Stimulated activated CD8-positive, alpha-beta memory T cell treated with anti-CD3 and anti-CD28 coated beads, Interleukin-15, amount 100 ng/mL, for 48 hours (primary cell): ENCODE measurements at places on chromosomes 4 and X.

GRCh38 chr4:38684951-38685844 lies 21.2 kb downstream of the KLF3 start:
- no peak for DNase-seq

DNA sequence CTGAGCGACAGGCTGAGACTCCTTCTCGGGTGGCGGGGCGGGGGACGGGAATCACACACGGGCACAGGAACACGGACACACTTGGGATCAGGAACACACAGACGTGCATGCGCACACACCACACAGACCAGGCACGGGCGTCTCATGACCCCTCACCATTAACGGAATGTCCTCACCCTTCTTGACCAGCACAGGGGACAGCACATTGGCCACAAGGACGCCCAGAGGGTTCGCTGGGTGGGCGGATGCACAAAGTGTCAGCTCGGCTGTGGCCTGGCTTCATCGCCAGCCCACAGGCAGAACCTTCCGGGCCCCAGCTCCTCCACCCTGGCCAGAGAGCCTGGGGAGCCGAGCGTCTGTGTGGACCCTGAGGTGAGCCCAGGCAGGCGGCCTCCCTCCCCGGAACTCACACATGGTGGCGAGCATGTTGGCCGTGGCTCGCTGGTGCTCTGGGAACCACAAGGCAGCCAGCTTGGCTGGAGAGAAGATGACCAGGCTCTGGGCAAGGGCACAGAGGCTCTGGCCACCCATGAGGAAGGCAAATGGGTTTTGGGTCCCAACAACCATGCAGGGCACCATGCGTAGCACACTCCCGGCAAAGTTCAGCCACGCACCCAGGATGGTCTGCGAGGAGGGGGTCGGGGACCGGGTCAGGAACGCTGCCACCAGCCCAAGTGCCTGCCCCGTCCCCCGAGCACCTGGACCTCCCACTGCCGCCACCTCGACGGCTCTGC lies 3.1 kb downstream of the SLC49A3 start:
- DNase-seq: no peak

DNA sequence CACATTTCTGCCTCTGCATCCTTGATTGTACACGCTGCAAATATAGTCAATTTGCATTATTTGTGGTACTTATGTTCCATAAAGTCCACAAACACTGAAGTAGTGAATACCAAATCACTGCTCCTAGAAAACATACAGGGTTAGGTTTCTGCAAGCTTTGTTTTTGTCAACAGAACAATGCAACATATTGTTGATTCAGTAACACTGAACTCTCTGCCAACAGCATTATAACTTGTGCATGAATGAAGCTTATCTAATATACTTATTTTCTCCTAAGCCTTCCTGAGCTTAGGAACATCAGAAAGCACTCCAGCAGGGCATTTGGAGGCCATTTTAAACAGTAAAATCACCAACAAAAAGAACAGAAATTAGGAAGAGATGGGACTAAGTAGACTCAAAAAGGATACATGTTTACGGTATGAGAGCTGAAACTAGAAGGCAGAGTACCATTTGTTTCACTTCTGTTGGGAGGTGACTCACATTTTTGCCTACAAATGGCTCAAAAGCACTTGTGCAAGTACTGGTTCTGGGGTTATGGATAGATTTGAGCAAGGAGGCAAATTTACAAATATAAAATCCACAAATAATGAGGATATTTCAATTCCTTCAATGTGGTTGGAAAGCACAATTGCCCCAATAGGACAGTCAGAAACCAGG lies 14.1 kb downstream of the COX18 start:
- DNase-seq: no peak

DNA sequence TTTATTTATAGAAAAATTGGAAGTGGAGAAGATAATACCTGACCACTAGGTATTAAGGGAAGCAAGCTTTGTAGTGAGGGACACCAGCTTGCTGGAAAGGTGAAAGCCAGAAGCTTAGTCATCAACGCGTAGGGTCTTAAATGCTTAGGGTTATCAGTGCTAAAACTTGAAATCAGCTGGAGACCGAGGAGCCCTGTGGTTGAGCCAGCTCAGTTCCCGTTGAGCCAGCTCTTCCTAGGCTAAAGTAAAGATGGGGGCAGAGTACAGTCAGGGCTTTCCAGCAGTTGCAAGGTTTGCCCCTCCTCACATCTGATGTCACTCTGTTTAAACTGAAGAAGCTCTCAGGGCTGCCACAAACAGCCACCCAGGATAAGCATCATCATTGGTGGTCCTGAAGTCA lies 240.7 kb downstream of the DCLK2 start:
- DNase-seq: no peak

- no peak for DNase-seq
Measured at GRCh38 chrX:110182362-110182761, 135.5 kb downstream of the AMMECR1 start.

DNA sequence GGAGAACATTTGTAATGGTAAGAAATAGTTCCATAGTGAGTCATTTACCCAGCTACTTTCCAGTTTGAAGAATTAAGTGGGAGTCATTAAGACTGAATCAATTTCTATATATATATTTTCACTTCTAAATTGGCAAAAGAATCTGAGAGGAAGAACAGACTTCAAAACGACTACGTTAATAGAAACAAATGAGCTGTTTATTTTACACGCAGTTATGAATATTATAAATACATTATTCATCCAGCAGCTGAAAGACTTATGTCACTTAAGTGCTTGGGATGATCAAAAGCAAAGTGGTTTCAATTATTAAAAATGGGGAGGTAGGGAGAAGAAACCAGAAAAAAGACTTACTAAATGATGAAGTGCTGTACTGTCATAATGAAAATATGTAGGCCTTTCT lies 260.5 kb upstream of the DDX53 start:
- DNase-seq: no peak

GRCh38 chr4:136241221-136241986 lies 1290.9 kb downstream of the PCDH18 start:
- no peak for DNase-seq

- DNase-seq: no peak
Measured at GRCh38 chr4:110344165-110344564, 131.8 kb upstream of the ENPEP start.

GRCh38 chr4:148787831-148788477 lies 345.7 kb upstream of the NR3C2 start:
- no peak for DNase-seq

GRCh38 chr4:38082424-38083385 lies 122.5 kb downstream of the PTTG2 start:
- no peak for DNase-seq

DNA sequence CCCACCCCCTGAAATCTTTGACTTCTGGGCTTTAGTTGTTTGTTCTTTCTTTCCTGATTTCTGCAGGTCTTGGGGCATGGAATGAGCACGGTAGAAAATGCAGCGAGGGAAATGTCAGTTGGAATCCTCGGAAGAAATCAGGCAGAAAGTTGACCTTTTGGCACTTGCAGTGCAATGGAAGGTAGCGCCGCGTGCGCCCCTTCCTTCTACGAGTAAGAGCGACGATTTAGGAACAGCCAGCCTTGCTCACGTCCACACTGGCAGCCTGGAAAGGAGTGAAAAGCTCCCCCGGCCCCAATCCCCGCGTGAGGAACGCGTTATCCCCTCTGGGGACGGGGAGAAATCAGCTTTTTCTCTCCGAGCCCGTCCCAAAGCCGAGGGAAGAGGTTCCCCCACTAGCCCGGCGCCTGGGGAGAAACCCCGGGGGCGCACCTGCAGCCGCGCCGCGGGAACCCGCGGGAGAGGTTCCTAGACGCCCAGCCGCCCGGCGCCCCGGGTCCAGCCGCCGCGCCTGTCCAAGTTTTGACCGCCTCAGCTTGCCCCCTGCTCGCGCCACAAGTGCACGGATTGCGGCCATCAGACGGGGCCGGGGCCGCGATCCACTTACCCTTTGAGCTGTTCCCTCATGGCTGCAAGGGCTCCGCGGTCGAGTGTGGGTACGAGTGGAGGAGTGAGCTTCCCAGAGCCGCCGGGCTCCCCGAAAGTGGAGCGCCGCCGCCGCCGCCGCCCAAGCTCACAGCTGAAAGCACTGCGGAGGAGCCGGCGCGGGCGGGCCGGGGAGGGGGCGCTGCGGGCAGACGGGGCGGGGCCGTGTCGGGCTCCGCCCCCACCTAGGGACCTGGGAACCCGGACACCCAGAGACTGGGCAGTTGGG lies 194.6 kb upstream of the FTHL17 start:
- no peak for DNase-seq

- no peak for DNase-seq
Measured at GRCh38 chr4:153934688-153935017, 145.8 kb upstream of the SFRP2 start.

- no peak for DNase-seq
Measured at GRCh38 chrX:71111921-71112431, 599 bp upstream of the IL2RG start.

- no peak for DNase-seq
Measured at GRCh38 chr4:86957215-86957614, 22.4 kb downstream of the AFF1 start.

- DNase-seq: no peak
Measured at GRCh38 chr4:151233600-151233999, 43.4 kb upstream of the PRSS48 start.

GRCh38 chrX:107766470-107767150 lies 9.0 kb downstream of the TSC22D3 start:
- no peak for DNase-seq

DNA sequence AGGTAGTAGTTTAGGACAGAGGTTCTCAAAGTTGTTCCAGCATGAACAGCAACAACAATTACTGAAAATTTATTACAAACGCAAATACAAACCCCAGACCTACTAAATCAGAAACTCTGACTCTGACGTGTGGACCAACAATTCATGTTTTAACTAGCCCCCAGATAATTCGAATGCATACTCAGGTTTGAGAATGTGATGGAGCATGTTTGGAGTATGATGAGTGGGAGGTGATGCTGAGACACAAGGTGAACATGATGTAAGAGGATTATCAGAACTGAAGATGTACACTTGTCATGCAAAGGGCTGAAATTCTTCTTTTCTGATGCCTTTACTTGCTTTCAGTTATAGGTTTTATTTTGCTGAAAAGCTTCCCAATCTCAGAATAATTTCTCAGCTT lies 323.0 kb downstream of the INPP4B start:
- DNase-seq: no peak

DNA sequence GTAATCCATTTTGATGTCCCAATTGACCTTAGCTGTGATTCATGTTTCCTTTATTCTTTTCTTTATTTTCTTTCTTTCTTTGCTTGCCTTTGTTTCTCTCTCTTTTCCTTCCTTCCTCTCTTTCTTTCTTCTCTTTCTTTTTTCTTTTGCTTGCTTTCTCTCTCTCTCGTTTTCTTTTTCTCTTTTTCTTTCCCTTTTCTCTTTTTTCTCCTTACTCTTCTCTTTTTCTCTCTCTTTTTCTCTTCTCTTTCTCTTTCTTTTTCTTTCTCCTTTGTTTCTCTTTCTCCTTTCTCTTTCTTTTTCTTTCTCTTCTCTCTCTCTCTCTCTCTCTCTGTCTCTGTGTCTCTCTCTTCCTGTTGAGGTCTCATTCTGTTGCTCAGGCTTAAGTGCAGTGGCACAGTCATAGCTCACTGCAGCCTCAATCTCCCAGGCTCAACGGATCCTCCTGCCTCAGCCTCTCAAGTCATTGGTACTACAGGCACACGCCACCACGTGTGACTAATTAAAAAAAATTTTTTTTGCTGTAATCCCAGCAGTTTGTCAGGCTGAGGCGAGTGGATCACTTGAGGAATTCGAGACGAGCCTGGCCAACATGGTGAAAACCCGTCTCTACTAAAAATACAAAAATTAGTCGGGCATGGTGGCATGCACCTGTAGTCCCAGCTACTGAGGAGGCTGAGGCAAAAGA lies 8.0 kb upstream of the DHRSX start:
- DNase-seq: no peak

GRCh38 chr4:105267280-105267679 lies 120.6 kb downstream of the TET2 start:
- no peak for DNase-seq

DNA sequence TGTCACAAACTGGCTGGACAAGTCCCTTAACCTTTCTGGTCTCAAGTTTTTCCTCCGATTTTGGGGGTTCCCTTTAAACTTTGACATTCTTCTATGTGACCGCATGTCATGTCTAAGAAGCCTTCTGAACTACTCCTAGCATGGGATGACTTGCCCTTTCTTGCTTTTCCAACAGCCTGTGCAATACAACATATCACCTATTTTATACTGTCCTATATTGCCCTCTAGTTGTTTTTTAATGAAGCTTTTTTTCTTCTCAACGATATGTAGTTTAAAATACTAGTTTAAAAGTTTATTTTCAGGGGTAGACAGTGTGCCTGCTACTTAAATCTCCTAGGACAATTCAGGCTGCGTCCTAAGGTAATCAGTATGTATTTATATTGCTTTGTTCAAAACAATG lies 1.0 kb upstream of the IGBP1 start:
- DNase-seq: no peak

DNA sequence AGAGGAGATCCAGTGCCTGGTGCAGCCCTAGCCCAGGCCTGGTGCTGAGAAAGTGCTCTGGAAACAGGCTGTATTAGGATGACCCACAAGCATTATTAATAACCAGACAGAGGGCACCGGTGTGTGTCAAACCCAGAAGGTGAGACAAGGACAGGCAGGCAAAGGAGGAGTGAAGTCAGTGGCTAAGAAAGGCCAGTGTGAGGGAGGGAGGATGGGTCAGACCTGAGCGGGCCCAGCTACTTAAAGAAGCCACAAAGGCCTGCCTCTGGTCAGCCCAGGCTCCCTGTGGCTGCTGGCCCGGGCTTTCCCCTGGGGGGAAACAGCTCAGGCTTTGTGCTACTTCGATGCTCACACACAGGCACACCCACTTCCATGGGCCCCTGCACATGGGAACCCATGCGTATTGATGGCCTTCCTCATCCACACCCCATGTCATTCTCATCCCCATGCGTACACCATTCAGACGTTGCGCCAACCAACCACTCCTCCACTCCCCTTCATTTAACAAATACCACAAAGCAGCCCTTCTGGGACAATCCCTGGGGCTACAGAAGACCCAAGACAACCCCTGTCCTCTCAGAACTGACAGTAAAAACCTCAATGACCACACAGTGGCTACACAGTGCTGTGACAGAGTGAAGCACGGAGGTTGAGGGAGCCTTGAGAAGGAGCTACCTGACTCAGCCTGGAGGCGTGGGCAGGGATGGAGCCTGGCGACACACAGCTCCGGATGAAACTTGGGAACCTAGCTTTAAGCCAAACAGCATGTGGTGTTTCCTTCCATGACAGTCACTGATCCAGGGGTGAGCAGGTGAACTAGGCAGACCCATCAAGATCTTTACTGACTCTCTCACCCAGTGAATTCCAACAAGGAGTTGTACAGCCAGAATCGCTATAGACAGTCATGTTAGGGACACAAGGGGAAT lies 24.9 kb upstream of the MTM1 start:
- no peak for DNase-seq

DNA sequence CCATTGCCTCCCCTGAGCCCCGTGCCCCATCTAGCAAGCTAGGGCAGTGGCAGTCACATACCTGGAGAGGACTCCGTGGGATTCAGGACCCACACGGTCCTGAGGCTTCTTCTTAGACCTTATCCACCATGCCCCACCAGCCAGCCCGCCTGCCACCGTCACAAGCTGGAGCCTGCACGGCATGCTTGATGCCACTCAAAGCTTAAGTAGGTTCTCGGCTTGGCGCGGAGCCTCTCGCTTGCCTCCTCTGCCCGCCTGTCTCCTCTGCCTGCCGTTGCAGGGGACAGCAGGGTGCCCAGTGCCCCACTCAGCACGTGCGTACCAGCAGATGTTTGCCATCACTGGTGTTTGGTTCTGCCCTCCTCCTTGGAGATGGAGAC lies 14.1 kb downstream of the PSAPL1 start:
- DNase-seq: no peak

GRCh38 chr4:126748736-126749135 lies 884.0 kb upstream of the INTU start:
- no peak for DNase-seq
